Stimulated activated CD4-positive, alpha-beta T cell treated with anti-CD3 and anti-CD28 coated beads, Interleukin-12 subunit alpha, Interleukin-12 subunit beta, amount 100 ng/mL, for 24 hours (primary cell): ENCODE measurements at places on chromosomes 11 and 22.

DNA sequence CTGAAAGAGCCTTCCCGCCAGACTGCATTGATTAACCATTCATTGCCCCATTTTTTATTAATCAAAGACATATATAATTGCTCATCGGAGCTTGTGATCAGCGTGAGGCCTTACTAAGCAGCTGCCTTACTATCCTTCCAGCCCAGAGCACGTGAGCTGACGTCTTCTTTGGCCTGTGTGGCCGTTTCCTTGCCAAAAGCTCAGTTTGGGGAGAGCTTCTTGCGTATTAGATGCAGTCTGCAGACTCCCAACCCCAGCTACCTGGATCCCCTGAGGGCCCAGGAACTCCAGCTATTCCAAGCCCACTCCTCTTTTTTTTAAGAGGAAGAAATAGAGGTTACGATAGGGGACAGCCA lies 784 bp upstream of the SLC43A3 start:
- DNase-seq = no peak

- DNase-seq = no peak
Measured at GRCh38 chr11:19576054-19576453, 136.6 kb upstream of the NAV2 start.

DNA sequence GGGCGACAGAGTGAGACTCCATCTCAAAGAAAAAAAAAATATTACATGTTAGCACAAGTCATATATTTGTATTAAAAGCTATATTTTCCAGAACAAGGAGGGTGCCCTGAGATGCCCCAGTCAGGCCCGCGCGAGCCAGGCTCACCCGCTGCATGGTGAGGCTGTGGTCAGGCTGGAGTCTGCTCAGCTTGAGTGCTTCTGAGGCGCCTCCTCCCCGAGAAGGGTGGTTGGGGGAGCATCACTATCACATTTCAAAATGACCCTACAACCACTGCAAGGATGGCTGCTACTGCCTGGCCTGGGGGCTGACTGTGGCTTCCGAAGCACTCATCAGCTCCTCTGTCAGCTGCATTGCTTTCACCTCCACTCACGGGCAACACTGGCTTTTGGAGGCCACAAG lies 77.1 kb downstream of the SCUBE1 start:
- no peak for DNase-seq

- no peak for DNase-seq
Measured at GRCh38 chr11:96396637-96397036, 6.8 kb downstream of the JRKL start.

DNA sequence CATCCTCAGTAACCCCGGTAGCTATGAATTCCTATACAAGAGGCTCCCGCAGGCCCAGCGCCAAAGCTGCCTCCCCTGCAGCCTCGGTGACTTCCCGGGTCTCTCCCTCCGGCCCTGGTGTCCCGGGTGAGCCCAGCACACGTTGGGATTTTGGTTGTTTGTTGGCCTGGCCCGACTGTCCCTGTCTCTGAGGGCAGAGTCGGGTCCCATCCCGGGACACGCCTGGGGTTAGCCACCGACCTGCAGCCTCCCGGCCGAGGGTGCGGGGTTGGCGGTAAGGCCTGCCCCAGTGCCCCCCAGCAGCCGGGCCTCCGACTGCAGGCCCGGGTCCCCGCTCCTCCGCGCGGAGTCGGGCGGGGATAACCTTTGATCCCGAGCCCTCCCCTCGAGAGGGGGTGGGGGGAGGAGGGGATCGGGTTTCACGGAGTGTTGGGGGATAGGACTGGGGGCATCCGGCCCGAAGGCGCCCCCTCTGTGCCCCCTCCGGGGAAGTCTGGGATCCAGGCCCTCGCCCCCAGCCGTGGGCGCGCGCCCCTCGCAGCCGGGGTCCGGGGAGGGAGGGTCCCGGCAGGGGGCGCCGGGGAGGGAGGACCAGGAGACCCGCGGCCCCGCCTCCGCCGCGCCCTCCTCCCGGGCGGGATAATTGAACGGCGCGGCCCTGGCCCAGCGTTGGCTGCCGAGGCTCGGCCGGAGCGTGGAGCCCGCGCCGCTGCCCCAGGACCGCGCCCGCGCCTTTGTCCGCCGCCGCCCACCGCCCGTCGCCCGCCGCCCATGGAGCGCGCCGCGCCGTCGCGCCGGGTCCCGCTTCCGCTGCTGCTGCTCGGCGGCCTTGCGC lies at the start of gene FBLN1:
TSS of gene FBLN1 (plus strand) at position 669 of the 835 bp plus-strand sequence. CDS start at position 772, 103 bp downstream.
- DNase-seq = no peak

GRCh38 chr11:120035756-120036155 lies 102.2 kb downstream of the TRIM29 start:
- no peak for DNase-seq

- no peak for DNase-seq
Measured at GRCh38 chr22:43296276-43296902, 46.8 kb downstream of the SCUBE1 start.

GRCh38 chr11:94855666-94856065 lies 87.5 kb downstream of the AMOTL1 start:
- DNase-seq = no peak

GRCh38 chr22:49951000-49951677 lies 9.4 kb upstream of the PIM3 start:
- no peak for DNase-seq

GRCh38 chr22:18909556-18909955 lies 3.4 kb downstream of the DGCR6 start:
- no peak for DNase-seq

GRCh38 chr22:46459347-46460065 lies 77.9 kb downstream of the CELSR1 start:
- no peak for DNase-seq

DNA sequence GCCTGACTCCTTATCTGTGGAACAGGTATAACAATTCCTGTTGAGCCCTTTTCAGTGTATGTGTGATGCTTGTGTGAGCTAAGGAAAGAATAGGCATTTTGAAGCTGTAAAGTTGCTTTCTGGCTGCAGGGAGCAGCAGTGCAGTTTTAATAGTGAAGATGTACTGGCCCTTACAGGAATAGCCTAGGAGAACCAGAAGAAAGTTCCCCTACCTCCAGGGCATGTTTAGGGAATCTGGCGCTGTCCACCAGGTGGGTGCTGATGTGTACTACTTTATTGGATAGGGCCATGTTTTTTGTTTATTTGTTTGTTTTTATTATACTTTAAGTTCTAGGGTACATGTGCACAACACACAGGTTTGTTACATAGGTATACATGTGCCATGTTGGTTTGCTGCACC lies 11.5 kb downstream of the BMAL1 start:
- DNase-seq = no peak

DNA sequence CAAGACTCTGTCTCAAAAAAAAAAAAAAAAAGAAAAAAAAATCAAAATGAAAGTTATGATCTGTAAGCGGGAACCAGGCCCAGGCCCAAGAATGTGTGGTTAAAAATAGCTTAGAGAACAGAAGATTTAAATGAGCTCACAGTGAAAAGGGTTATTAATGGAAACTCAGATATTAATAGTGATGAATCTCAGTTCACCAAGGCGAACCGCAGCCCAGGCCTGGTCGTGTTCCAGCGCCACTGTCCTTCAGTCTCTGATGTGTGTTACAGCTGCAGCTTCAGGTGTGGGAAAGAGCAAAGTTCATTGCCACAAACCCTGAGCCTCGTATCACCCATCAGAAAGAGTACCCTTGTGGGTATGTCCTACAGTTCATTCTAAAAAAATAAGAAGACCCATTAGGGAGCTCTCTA lies 107.1 kb downstream of the GAB2 start:
- no peak for DNase-seq

DNA sequence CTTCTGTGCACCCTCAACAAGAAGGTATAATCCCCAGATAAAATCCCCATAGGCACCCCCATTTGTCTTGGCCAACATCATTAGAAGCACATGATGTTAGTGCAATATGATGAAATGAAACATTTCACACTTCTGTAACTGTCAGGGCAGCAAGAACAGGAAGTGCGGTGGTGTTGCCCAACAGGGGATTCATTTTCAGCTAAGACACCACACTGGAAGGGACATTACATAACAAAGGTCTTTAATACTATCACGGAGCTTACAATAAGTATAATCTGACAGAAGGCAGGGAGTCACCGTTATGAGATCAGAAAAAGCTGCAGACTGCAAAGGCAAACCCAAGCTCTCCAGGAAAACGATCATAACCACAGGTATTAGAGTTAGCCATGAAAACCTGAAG lies 2.0 kb downstream of the OR52W1 start:
- DNase-seq = no peak

DNA sequence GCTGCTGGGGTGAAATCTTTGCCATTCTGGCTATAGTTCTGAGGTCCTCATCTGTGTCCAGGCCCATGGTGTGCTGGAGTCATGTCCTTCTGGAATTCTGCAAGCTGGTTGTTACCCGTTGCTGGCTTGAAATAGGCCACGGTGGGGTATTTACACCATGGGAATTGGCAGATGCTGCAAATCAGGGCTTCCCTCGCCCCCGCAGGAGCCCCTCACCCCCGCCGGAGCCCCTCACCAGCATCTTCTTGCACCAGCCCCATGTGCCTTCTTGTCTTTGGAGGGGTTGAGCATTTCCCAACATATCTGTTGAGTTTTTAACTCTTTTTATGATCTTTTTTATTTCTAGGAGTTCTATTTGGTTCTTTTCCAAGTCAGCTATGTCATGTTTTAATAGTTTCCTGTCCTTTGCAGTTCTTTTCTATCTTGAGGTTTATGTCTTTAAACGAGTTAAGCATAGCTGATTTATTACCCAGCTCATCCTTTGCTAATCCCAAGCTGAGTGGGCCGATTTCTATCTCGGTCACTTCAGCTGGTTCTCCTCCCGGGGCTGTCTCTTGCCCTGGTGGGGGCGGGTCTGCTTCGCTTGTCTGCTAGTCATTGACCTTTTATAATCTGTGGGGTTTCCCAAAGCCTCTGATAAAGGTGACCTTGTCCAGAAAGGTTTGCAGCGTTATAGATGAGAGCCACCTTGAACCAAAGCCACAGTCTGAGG lies 17.6 kb downstream of the ANO1 start:
- no peak for DNase-seq

DNA sequence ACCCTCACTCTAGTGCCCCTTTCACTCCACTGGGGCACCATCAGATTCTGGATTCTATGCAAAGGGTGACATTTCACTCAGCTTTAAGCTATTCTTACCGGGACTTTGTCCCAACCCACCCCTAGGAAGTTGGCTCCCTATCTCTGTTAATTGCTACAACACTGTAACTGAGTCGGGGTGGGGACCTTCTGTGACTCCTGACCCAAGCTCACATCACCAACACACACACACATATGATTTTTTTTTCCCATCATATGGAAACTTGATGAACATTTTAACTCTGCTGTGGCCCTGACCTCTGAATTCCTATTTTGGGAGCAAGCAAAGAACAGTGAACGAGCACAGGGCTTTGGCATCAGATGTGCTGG lies 16.6 kb downstream of the USH1C start:
- no peak for DNase-seq

- DNase-seq = no peak
Measured at GRCh38 chr11:122850076-122850631, 11.9 kb downstream of the CRTAM start.

- no peak for DNase-seq
Measured at GRCh38 chr11:40387240-40387980, 1072.0 kb downstream of the LRRC4C start.

DNA sequence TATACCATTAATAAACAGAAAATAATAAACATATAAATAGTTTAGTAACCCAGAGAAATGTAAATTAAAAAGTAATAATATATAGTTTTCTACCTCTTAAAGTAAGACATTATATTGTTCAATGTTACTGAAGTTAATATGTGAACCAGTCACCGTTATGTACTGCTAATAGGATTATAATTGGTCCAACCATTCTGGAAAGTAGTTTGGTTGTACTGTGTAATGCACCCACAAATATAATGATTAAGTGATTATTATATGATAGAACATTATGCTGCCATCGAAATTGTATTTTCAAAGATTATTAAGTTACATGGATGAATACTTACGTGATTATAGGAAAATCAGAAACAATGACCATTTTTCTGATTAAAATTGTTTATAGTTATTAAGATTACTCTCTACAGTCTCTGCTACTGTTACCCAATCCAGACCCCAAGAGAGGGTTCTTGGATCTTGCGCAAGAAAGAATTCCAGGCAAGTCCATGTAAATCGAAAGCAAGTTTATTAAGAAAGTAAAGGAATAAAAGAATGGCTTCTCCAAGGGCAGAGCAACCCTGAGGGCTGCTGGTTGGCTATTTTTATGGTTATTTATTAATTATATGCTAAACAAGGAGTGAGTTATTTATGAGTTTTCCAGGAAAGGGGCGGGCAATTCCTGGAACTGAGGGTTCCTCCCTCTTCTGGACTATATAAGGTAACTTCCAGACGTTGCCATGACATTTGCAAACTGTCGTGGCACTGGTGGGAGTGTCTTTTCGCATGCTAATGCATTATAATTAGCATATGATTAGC lies 50.1 kb downstream of the ACER3 start:
- no peak for DNase-seq

GRCh38 chr22:49638788-49639187 lies 188.9 kb downstream of the BRD1 start:
- no peak for DNase-seq

DNA sequence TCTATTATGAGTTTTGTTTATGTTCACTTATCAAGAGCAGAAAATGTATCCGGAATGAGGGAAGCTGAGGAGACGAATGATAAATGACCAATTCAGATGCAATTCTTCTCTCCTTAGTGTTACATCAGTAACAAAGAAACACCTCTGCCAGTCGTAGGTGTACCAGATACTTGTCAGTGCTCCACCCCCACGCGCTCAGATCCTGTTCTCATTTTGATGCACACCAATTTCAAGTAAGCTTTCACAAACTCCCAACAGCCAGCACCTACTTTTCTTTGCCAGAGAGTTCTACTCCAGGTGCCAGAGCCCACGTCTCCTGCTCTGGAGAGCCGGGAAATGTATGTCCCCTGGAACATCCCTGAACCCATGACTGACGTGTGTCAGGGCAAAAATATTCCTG lies 43.7 kb downstream of the OR8B12 start:
- DNase-seq = no peak
